ENCODE measurements at places on chromosomes 3 and 15.
A peak's percentile ranks its signal among the peaks of the same experiment; 100 is the strongest.

DNA sequence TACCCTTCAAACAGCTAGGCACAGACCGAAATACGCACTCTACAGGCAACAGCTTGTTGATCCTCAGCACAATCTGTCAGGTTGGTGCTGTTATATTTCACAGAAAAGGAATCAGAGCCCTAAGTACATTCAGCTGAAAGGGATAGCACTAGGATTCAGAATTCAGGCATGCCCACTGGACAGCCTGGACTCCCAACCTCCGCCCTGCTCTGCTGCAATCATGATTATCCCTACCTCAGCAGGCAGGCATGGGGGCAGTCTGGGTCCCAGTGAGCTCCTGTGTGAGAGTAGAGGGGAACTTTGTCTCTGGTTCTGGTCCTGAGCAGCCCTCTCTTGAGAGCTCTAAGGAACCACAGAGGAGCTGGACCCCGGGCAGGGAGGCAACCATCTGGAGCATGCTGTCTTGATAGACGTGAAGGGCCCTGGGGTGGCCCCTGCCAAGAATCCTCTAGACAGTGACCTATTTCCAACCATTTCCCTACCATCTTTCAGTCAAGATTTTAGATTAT is 23.4 kb upstream of the NOX5 start:
- no peak for DNase-seq

DNA sequence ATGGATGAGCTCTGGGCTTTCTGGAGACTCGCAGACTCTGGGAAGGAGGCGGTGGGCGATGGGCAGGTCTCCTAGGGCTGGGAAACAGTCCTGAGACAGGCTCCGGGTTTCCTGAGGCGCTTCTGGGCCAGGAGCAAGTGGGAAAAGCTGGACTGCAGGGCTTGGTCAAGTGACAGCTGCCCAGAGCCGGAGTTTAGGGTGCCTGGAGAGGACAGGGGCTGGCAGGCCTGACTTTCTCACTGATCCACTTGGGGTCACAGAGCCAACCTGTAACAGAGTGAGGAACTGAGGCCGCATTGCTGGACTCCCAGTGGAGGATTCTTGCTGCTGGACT is 107.9 kb downstream of the APBA2 start:
- no peak for DNase-seq

- no peak for DNase-seq
Observed at GRCh38 chr3:44418549-44418948, 58.9 kb downstream of the ZNF445 start.

DNA sequence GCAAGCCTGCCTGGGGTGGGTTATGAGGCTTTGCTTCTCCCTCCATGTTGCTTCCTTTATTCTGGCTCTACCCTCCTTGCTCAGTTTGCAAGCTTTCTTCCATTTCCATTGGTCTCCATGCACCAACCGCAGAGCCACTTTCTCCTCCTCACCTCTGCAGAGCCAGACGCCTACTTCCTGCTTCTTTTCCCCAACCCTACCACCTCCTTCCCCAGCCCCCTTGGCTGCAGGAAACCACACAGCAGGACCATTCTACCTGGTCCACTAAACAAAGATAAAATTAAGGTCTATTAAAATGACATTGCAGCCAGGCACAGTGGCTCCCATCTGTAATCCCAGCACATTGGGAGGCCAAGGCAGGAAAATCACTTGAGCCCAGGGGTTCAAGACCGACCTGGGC is 10.0 kb upstream of the CAV3 start:
- no peak for DNase-seq

GRCh38 chr3:170356596-170357175 is 829 bp upstream of the SKIL start:
- DNase-seq = peak; percentile 85

GRCh38 chr3:12367346-12367745 is 78.5 kb downstream of the PPARG start:
- DNase-seq = no peak

GRCh38 chr3:79183496-79183895 is 584.3 kb downstream of the ROBO1 start:
- no peak for DNase-seq

DNA sequence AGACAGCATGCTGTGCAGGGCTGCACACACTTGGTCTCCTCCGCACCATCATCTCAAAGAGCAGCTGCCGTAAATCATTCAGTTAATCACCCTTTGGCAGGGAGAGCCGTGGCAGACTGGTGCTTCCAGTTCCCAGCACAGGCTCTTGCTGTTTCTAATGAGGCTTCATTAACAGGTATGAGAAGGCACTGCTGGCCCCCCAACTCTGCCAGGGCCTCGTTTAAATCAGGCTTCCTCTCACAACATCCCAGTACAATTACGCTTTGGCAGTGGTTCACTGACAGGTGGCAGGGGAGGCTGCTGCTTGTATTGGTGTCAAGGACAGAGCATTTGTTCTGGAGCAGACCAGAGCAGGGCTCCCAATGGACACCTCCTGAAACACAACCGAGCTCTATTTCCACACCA is 77.1 kb downstream of the BFSP2 start:
- no peak for DNase-seq

DNA sequence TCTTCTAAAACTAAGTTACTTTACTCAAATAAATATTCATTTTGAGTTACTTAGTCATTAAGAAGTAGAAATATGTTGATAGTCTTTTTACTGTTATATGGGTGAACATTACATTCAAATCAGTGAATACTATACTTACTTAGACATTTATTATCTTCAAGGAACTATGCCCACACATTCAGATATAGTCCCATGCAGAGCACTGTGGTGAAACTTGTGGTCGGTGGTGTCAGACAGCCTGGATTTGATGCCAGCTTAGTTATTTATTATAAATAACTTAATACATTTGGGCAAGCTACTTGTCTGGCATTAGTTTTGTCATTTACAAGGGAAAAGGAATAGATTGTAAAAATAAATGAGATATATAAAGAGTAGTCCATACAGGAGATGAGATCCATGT is 149.5 kb downstream of the RAP2B start:
- DNase-seq = no peak

DNA sequence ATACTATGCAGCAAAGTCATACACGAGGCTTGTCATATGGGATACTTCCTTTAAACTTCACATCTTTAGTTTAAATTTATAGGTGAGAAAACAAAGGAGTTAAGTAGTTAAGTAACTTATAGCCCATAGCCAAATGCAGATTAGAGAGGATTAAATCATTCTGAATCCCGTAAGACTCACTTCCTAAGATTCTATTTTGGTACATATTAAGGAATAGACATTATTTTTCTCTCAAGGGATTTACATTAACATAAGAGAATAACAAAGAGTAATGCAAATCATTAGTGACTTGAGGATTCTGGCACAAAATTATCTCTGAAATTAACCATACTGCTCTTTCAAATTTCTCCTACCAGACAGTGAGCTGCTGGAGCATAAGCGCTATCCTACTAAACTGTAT is 747.4 kb upstream of the ARPP21 start:
- no peak for DNase-seq

DNA sequence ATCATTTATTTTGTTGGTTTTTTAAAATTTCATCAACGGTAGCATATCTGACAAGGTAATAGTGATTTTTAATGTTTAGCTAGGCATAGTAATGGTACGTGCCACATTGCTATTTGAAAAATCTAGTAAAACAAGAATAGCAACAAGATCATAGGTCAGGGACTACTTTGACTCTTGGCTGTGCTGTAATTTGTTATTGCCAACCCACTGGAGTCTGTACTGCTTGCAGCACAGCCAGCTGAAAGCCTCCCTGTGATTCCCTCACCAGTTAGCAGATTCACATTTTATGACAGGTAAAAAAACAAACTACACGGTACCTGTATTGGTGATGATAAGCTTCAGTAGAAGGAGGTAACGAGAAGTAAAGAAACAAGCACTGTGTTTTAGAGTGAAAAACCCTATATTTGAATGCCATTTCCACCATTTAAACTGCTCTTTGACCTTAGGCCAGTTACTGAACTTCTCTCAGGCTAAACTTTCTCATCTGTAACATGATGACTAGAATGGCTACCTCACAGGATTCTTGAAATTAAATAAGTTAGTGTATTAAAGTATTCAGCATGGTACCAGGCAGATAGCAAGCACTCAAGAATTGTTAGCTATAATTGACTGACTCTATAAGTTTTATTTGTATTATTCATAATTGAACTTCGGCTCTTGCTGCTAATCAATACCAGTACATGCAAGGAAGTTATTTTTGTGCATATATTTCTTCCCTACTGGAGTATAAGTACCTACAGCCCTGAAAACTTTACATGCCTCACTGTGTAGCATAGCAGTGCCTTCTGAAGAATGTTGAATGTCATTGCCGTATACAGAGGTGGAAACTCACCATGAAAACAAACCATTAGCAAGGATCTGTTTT is 16.1 kb downstream of the FILIP1L start:
- DNase-seq = no peak

DNA sequence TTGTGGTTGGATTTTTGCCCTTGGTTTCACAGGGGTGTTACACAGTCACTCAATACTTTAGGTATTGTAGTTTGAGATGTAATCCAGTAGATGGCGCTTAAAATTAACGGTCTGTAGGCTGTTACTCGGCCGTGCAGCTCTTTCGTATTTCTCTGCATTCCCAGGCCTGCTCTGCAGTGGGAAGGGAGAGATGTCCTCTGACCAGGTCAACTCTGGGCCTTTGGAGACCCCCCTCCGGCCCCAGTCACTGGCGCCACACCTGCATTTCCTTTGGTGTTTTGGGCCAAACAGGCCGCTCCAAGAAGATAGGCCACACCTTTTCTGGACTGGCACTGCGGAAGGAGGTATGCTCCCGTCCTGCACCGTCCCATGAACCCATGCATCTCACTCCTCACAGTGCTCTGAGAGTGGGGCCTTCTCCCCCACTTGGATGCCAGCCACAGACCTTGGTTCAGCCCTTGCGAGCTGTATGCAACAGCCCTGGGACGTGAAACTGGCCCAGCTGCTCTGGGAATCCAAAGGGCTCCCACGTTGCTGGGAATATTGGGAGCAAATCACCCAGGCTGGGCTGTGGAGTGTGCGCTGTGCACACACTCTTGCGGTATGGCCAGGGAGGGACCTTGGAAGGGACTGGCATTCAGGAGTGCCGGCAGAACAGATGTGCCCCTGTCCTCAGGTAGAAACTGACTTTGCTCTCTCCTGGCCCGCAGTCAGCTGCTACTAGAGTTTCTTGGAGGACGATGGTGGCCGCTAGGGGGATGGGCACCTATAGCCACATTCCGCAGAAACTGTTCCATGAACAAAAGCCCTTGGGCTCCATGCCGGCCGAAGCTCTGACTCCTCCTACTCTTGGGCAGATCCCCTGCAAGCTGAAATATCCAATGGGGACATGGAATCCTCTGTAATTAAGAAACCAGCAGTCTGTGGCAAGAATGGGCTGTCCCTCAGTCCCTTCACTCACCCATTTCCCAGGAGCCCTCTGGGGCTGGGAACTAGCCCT is 410.5 kb upstream of the CADM2 start:
- no peak for DNase-seq

GRCh38 chr3:56970461-56970879 is 90.0 kb upstream of the SPATA12 start:
- DNase-seq = no peak

GRCh38 chr3:148642214-148642613 is 55.5 kb upstream of the AGTR1 start:
- DNase-seq = no peak

DNA sequence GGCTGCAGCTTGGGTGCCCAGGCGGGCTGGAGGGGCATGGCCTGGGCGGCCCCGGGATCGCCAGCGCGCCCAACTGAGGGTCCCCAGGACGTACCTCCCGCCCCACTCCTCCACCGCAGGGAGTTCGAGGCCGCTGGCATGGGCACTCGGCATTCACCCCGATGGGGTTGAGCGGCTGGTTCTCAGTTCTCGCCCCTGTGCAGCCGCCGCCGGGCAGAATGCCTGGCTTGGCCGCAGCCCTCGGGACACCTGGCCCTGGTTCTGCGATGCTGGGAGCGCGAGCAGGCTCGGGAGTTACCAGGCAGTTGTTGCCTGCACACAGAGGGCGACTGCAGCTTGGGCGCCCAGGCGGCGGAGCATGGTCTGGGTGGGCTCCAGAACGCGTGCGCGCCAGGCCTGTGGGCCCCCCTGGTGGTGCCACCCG is 121.4 kb downstream of the LMLN start:
- no peak for DNase-seq

- no peak for DNase-seq
Observed at GRCh38 chr15:98866511-98866910, 141.1 kb downstream of the PGPEP1L start.

DNA sequence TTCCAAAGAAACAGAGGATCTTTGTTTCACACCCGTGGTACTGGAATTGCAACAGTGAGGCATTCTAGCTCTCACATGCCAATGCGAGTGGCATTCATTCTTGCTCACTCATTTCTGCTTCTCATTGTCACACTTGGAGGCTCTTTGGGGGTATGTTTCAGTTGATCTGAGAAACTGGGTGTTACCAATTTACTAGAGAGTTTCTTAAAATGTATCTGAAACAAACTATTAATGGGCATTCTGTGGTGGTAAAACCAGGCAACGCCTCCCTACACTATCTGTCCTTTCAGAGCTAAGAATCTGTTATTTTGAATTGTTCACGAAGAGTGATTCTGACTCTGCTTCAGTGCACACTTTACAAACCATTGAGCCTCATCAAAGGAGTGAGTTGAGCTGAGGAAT is 140.6 kb upstream of the BHLHE40 start:
- DNase-seq = no peak

- DNase-seq = no peak
Observed at GRCh38 chr3:10996345-10997013, 3.9 kb downstream of the SLC6A1 start.

DNA sequence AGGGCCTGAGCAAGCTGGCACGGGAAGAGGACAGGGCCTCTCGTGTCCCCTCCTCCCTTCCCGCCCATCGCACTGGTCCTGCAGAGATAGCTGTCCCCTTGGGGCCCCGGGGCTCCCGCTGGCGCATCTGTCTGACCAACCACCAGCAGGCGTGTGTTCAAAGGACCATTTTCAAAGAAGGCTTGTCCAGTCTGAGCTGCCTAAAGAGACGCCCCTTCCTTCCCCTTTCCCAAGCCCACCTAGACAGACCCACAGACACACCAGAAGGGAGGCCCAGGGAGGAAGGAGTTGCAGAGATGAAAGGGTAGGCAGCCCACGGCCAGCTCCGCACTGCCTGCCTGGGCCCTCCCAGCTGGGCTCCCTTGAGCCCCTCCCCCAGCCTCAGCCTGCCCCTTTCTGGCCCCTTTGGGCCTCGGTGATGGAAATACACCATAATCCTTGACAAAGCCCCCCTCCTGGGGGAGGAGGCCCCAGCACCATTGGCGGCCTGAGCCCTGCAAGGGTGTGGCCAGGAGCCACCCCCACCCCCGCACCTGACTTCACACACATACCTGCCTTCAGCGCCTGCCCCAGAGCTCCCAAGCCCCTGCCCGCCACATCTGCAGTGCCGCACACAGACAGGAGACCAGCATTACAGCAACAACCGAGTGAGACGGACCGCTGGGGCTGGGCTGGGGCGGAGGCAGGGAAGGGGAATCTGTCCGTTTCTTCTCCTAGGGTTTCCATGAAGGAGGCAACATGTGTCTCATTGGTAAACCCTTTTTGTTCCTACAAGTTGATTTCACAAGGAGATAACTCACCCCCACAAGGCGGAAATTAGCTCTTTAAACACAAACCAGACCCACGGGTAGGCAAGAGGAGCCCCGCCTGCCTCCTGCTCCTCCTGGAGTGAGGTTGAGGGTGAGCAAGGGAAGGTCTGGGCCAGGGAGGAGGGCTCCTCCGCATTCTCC is at the start of gene STRA6:
STRA6 (minus strand) TSS at position 336 of the 950 bp plus-strand sequence. CDS start 520 bp downstream, outside the sequence.
- peak; percentile 52 for DNase-seq
